Activated T-cell treated with anti-CD3 and anti-CD28 coated beads, Interleukin-2, amount 50 U/mL, for 24 hours (primary cell): ENCODE measurements at places on chromosomes 3 and 15.

- DNase-seq = peak; percentile 62
These were observed 1.6 kb upstream of the TTLL3 start for GRCh38 chr3:9808345-9809037.

DNA sequence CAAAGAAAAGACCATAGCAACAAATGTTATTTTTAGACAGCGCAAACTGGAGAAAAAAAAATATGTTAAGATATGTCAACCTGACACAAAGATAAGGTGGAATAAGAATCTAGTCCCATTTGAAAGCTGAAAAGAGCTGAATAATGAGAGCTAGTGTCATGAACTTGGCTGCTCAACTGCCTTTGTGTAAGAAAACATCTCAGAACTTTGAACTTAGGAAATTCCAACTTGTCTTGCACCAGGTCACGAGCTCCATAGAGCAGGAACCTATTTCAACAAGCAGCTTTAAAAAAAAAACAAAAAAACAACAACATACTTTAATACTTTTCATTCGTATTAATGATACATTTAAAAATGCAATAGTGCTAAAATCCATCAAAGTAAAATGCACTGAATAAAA, 79.5 kb downstream of the ZNF280D start:
- no peak for DNase-seq

DNA sequence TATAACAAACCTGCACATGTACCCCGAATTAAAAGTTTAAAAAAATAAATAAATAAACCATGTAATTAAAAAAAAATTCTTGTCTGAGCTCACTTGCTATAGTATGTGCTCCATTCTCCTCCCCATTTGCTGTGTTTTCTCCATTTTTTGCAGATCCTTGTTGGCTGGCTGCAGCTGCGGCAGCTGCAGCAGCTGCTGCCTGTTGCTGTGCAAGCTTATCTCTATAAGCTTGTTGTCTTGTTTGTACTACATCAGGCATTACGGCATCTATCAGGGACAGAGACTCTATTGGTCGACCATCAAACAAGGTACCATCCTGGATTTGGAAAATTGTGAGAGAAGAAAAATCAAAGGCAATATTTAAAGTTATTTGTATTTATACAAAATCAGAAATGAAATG, 145.9 kb downstream of the TBL1XR1 start:
- DNase-seq = no peak

GRCh38 chr3:62500556-62501288, 127.4 kb upstream of the FEZF2 start:
- DNase-seq = no peak

- DNase-seq = no peak
These were observed 292.8 kb downstream of the TBL1XR1 start for GRCh38 chr3:176904506-176904905.

DNA sequence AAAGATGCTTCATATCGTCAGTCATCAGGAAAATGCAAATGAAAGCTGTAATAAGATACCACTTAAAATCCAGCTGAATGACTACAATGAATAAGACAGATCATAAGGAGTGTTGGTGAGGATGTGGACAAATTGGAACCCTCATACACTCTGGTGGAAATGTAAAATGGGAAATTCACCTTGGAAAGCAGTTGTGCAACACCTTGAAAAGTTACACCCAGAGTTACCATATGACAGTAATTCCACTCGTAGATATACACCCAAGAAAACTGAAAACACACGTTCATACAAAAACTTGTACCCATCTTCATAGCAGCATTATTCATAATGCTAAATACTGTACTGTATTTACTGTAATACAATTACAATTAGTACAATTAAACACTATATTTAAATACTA, 2.3 kb downstream of the TTC23 start:
- DNase-seq = no peak

DNA sequence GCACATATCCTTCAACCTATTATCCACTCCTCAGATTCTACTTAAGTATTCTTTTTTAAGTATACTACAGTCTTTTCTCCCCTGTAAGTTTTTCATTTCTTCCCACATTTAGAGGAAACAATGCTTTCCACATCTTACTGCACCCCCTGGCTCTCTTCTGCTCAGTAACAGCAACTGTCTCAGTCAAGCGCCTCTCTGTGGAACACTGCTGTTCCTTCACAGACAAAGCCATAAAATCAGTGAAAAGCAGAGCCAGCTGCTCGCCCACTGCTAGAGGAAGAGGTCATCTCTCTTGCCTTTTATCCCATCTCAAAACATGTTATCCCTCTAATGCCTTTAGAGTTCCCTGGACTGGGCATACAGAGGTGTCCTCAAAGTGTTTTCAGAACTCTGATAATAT, 24.8 kb downstream of the SERP1 start:
- no peak for DNase-seq

DNA sequence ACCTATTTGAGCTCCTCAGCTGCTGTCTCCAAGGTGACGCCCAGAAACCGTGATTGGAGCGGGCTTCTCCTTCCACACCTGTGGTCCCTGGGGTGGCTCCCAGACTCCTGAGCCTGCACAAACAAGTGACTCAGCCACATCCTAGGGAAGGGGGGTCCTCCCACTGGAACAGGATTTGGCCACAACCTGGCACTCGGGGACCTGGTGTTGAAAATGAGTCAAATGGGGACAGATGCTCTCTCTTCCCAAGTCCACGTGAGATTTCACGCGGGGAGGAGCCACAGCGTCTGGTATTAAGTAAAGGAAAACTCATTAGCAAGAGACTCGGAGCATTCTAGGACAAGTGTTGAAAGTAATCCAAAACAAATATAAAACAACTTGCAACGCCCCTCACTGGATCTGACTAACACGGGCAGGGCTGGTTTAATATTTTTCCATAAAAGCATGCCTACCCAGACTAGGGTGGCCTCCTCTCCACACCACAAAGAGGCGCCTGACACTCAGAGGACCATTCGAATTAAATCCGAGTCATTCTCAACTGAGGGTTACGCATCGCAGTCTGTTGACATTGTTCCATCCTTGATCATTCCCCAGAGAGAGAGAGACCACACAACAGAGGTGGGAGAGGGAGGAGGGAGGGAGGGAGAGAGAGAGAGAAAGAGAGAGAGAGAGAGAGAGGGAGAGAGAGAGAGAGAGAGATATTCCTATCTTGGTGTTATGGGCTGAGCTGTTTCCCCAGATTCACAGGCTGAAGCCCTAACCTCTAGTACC, 74.4 kb downstream of the MGLL start:
- no peak for DNase-seq

DNA sequence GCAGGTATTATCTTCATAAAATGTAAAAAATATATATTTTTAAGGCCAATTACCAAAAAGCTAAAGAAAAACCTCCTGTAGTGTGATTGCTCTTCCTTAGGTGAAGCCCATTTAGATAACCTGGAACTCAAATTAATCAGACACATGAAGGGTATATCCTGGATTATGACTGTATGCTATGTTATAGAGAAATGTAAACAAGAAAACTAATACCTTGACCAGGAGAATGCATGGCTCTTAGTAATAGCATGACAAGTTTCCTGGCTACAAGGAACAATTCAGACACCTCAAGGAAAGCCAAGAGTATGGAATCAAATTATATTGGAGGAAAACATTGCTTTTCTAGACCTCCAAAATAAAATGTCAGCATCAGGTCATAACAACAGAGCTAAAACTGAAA, 14.0 kb upstream of the CFAP161 start:
- DNase-seq = no peak

DNA sequence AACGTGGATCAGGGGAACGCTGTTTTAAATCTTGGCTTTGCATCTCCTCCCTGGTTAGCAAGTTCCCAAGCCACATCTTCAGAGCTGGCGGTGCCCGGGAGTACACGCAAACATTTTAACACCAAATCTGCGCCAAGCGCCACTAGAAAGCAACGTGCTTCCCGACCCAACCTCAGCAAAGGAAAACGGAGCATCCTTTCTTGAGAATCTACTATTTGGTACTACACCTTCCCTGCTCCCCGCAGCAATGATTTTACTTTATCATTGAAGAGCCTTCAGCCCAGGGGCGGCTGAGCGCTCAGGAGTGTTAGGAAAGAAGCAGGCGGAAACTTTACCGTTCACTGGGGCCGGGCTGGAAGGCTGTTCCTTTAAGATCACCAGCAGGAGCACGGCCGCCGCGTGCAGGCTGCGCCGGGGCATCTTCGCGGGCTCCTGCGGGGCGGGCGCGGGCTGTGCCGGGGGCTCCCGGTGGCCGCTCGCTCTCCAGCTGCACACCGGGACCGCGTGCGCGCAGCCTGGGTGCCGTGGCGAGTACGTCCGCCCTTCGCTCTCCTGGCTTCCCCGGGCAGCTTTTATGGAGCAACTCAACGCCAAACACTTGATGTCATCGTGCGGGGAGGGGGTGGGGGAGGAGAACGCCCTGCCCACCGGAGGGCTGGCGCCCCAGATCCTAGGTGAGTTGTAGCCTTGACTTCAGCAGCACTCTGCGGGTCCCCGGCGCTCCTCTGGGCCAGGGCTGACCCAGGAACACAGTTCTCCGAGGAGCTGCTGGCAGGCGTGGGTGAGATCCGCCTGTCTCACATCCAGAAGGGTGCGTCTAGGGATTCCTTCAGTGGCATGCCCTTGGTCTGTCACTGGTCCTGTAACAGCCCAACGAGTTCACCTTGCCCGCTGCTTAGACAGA, at the start of gene CA12:
CA12 (minus strand) TSS at position 546 of the 904 bp plus-strand sequence; CDS start at position 420, 126 bp downstream.
- DNase-seq = peak; percentile 49

DNA sequence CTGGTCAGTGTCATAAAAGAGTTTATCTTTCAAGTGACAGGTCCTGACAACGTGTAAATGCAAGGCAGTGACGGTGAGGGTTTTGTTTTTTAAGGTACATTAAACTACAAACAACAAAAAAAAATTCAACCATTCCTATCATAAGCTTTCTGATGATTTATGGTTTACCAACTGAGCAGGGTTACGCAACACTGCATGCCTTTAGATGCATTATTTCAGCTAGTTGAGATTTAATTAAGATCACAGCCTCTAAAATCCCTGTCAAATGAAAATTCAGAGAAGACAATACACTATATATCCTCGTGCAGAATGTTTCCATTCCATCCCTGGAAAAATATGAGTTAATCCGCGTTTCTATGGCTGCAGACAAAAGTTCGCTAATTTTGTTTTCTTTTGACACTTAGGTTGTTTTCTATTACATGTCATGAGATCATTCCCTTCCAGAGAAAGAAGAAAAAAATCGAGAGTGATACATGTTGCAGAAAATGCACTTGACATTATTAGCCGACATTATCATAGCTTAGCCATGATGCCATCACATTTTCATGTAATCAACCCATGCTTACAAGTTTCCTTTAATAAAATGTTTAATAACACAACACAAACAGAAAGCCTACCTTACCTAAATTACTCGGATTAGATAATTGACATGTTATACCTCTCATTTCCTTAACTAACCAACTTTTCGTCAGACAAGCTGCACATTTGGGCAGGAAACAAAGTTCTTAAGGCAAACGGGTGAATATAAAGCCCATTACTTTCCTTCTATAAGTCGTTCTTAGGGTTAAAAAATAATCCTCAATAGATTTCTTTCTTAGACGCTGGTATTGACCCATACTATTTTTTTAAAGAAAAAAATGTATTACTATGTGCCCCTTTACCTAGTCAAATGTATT, 521.2 kb downstream of the FOXP1 start:
- no peak for DNase-seq

GRCh38 chr3:157136647-157137387, 23.1 kb downstream of the CCNL1 start:
- no peak for DNase-seq

GRCh38 chr3:184562878-184563560, 1.4 kb downstream of the EPHB3 start:
- no peak for DNase-seq

DNA sequence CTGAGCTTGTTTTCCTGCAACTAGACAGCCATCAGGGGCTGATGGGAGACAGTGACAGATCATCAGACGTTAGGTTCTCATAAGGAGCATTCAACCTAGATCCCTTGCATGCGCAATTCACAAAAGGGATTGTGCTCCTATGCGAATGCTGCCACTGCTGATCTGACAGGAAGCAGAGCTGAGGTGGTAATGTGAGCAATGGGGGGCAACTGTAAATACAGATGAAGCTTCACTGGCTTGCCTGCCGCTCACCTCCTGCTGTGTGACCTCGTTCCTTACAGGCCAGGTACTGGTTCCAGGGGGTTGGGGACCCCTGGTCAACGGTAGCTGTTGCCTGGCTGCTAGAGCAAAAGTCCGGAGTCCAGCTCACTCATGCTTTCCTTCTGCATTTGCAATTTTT, 26.4 kb upstream of the KCNAB1 start:
- DNase-seq = no peak

DNA sequence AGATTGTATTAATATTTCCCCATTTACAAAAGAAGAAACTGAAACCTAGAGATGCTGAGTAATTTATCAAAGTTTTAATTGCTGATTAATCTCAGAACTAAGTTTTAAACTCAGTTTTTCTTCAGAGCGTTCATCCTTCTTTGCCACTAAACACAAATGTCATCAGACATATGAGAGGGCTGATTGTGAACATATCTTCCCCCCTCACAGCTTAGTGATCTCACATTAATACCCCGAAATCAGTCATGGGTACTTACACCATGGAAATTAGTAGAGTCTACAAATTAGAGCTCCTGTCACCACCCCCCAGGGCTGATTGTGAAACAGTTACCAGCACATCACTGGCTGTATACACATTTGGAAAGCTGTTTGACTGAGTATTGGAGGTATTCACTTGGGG, 189.3 kb upstream of the SGO1 start:
- DNase-seq = no peak

DNA sequence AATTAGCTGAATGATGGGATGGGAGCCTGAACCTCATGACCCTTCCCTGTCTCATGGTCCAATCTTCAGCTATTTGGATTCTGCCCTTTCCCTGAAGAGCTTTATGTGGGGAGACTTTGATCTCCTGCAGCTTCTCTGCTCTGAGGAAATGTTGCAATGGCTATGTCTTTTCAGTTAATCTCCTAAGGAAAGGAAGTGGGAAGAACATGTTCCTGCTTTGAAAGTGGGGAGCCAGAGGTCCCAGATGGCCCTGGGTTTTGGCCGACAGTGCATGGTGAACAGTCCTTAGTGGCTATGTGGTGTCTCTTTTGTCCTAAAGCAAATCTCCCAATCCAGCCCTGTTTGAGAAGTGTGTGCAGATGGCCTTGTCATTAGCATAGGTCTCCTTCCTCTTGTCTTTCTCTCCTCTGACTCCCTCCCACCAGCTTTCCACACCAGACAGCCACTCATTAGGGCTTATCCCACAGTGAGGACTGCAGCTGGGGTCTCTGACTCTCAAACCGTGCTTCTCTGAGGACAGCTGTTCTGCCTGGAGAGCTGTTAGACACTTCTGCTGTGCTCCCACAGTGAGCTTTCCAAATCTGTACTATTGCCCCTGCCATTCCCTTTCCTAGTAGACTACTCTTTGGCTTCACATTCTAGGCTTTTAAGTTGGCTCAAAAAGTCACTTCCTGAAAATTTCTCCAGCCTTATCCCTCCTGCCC, 365.8 kb upstream of the UMPS start:
- DNase-seq = no peak

DNA sequence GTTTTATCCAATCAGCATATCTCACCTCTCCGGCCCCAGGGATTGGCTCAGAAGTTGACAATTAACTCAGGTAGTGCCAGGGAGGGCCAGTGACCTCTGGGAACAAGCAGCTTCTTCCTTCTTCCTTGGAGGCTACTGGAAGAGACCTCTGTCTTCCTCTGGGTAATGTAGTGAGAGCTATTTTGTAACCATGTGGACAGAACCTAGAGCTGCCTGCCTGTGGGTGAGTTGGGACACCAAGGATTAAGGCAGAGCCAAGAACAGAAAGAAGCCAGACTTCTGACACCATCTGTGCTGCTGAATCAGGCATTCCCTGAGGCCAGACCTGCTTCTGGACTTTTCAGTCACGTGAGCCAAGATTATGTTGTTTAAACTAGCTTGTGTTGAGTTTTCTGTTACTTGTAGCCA, 5.9 kb upstream of the NDUFAF1 start:
- DNase-seq = no peak

- no peak for DNase-seq
These were observed 20.3 kb upstream of the ETV5 start for GRCh38 chr3:186129206-186129605.

- DNase-seq = no peak
These were observed 797 bp upstream of the THPO start for GRCh38 chr3:184378651-184379357.
